ENCODE measurements at places on chromosomes 1 and 21.

DNA sequence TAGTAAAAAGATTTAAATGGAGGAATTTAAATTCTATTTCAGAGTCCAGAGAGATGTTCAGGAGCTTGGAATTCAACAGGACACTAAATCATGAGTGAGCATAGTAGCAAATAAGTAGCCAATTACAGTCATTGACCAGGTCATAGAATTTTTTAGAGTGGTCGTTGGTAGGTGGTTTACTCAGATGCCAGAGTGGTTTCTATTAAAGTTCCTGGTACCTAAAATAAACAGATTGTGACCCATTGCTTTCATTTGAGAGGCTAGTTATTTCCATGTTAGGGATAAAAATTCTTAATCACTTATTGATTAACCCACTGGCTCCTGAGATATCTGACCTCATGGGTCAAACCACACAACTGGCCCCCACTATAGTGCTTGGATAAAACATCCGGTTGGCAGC lies 201.3 kb downstream of the ASTN1 start:
- DNase-seq, result no peak

- DNase-seq, result no peak
Observed at GRCh38 chr1:219086956-219087469, 86.7 kb upstream of the LYPLAL1 start.

DNA sequence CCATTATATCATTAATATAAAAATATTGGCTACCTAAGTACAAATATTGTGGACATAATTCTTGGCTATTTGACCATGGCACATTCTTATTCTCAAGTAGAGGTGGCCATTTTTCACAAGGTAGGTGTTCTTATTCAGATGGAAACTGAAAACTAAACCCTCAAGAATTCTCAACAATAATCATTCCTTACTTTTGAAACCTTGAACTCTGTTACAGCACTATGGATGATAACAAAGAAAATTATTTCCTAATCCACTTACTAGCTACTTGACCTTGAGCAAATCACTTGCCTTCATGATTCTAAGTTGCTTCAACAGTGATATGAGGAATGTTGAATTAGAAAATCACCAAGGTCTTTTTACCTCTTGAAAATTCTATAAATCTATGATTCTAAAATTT lies 482.2 kb downstream of the PTPRC start:
- no peak for DNase-seq

DNA sequence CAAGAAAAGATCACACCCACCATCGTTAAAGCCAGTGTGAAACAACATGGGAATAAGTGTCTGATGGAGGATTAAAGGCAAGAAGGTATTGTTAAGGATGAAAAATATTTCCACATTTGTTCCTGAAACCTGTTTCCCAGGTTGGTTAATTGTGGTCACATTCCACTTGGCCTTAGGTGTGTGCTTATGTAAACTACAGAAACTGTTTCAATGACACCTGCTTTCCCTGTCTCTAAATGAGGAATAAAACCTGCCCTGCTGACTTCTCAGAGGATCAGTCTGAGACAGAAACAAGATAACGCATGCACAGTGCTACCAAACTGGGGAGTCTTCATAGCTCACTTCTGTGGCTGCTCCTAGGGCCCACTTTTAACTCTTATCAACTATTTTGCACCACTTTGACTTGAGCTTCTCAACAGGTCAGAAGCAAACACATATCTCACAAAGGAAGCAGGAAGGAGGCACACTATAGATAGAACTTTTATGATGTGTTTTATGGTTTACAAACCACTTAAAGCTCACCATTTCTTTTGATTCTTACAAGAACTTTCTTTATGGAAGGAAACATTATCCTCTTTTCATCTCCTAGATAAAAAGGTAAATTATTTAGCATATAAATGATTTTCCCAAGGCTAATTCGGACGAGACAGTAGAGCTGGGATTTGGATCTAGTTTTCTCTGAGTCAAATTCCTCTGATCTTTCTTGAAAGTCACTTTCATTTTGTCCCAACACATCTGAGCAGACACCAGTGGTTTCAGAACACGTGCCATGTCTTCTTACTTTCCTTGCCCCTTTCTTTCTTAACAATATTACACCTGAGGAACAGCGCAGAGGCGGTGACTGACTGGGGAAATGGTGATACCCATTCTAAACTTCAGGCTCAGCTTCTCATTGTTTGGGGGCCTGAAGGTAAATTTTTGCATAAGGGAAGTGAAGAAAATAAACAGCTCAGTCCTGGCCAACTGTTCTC lies 33.4 kb downstream of the CYP2J2 start:
- no peak for DNase-seq

All from activated CD8-positive, alpha-beta memory T cell treated with anti-CD3 and anti-CD28 coated beads, Interleukin-2, amount 50 U/mL, for 4 hours (primary cell).